ENCODE measurements at places on chromosomes 5 and 9.

GRCh38 chr5:175658299-175659145 lies 651 bp downstream of the HRH2 start:
- no peak for DNase-seq

GRCh38 chr9:89497257-89497963 lies 503 bp downstream of the SEMA4D start:
- no peak for DNase-seq

DNA sequence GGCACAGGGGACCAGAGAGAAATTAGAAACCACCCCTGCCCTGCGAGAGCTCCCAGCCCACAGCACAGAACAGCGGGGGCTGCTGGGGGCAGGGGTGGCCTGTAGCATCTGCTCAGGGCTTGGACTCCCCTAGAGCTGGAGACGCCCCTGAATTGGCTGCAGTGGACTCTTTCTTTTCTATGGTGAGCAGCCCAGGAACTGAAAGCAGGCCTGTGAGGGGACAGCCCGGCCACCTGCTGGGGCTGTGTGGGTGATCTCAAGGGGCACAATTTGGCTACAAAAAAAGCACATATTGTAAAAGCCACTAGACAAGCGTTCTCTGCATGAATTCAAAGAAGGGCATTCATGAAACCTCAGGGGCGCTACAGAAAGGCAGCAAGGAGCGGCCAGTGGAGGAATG lies 57.5 kb upstream of the ICE1 start:
- no peak for DNase-seq

DNA sequence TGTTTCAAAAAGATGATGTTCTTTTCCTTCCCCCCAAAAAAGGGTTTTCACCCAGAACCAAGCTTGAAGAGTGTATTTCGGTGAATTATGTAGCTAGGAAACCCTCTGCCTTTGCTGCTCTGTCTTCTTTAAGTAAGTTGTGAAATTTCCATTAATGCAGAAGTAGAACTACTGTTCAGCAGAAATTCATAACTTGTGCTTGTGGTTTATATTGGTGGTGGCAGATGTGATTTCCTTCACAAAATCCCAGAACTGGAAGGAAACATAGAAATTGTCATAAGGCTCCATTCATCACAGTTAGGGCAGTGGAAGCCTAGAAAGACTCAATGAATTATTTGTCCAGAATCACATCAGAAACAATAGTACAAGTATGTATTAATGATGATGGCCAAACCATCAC lies 42.1 kb upstream of the DAB2 start:
- no peak for DNase-seq

DNA sequence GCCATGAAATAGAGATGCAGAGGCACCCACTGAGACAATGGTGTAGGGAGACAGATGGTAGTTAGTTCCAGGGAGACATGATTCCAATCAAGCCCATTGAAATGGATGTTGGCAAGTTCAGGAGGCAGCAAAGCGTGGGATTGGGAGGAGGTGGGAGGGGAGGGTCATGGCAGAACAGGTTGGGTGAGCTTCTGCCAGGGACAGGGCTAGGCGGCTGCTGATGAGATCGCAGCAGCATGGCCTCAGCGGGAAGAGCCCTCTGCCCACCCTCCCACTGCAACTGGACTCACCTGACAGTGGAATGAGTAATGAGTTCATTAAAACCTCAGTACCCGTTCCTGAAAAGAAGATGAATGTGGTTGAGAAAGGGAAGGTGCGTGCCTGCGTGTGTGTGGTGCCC lies 418.2 kb downstream of the CDK5RAP2 start:
- no peak for DNase-seq

- no peak for DNase-seq
These were observed 9.9 kb downstream of the SLC25A25 start for GRCh38 chr9:128077847-128078503.

DNA sequence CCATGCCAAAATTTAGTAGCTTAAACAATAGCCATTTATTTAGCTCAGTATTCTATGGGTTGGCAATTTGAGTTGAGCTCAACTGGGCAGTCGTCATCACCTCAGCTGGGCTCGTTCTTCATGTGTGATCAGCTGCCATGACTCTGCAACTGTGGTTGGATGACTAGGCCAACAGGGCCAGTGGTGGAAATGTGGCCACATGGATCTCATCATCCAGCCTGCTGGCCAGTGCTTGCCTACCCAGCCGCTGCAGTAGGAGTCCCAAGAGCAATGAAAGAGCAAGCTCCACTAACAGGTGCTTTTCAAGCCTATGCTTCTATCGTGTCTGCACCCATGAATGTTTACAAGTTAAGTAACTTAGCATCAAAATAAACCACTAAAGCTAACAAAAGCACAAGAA lies 158.0 kb downstream of the ATPSCKMT start:
- DNase-seq = no peak

- DNase-seq = no peak
These were observed 1949.0 kb upstream of the WWC1 start for GRCh38 chr5:166342402-166342801.

DNA sequence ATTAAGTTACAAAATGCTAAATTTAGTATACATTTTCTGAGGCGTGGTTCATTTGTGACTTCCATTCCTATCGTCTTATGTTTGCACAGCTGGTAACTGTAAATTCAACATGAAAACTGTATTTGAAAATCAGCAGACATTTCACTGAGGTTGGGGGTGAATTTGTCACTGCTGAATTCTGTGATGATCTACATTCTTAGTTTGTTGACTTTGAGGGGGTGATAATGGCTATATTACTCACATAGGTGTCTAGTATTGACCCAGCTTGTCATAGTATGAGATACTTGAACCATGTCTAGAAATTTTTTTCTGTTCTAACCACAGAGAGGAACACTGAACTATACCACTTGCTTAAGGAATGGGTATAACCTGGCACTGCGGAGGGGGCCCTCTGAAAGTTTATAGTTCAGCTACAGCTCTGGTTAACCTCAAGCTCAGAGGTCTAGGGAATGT lies 313.3 kb downstream of the PIK3R1 start:
- DNase-seq = no peak

DNA sequence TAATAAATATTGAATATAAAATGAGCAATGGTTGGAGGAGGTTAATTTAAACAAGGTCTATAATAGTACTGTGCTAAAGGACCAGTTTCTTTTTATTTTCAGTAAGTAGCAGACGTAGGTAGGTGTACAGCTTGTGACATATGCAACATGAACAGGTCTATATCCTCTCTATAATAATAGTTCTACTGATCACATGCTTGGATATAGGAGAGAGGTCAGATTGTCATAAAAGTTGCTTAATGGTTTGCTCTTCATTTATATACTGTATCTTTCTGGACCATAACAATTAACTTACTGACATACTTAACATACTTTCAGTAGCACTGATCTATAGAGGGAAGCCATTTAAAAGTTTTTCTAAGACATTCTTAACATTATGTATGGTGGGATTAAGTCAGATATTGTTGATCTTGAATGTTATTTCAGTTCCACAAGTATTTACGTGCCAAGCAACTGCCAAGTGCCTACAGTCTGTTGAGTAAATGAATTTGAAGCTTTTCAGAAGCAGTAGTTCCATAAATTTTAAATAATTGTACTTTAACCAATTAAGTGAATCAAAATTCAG lies 68.0 kb downstream of the DENND4C start:
- DNase-seq = no peak

GRCh38 chr9:124297915-124298645 lies 40.3 kb downstream of the NEK6 start:
- no peak for DNase-seq

DNA sequence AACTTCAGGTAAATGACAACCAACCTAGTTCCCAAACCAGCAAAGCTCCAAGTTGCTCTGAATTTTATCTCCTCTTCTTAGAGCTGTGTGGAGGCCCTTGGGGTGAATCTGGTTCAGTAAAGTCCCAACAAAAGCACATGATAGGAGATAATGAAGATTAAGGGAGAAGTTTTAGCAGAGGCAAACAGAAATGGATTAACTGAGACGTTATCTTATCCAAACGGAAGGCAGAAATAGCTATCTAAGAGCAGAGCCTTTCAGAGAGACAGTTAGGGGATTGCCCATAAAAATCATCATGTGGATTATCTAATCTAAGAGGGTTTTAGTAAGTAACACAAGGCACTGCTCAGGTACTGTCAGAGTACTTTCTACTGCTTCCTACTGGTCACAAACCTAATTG lies 183.9 kb upstream of the ZNF618 start:
- no peak for DNase-seq

GRCh38 chr5:127766676-127767335 lies 63.6 kb downstream of the CCDC192 start:
- no peak for DNase-seq
